Stimulated activated CD8-positive, alpha-beta memory T cell treated with anti-CD3 and anti-CD28 coated beads, Interleukin-4, amount 100 ng/mL, for 48 hours (primary cell): ENCODE measurements at places on chromosomes 4 and X.
A peak's percentile ranks its signal among the peaks of the same experiment; 100 is the strongest.

DNA sequence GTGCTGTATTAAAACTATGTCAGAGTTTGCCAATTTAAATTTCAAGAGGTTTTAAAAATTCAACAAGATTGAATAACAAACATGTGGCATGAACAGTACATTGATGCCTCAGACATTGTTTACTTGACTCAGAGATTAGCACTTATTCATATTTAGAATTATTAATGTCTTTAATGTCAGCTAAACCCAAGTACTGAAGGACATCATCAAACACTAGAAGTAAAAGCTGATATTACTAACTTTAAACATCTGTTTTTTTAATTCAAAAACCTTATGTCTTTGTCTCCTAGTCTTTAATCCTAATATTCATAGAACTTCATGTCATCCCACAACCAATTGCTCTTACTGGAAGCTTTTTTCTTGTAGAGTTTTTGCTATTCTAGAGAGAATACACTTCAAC lies 406.2 kb upstream of the PCDH7 start:
- no peak for DNase-seq

- no peak for DNase-seq
These were observed 102.0 kb downstream of the CBR4 start for GRCh38 chr4:168908093-168908492.

DNA sequence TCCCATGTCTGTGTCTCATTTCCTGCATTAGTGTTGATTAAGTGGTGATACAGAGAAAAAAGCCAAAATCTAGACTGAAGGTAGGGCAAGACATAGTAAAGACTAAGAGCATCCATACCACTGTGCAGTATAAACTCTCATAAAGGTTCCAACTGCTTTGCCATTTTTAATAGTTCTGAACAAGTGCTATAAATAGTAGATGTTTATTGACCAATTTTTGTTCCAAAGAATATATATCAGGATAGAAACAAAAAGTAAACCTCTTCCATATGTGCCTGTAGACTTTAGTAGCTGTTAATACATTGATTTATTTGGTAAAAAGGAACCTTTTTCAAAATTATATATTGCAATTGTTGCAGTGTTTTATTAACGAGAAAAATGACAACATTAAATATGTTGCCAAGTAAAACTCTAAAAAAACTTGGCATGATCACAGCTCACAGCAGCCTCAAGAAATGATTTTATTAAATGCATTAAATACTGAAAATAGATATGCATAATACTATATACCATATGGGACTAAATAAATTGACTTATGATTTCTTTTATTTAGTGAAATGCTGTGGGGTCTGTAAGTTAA lies 22.3 kb upstream of the AASDH start:
- DNase-seq = no peak

GRCh38 chr4:65954416-65954815 lies 284.1 kb upstream of the EPHA5 start:
- DNase-seq = no peak

- no peak for DNase-seq
These were observed 373.1 kb upstream of the LCORL start for GRCh38 chr4:18394656-18395055.

DNA sequence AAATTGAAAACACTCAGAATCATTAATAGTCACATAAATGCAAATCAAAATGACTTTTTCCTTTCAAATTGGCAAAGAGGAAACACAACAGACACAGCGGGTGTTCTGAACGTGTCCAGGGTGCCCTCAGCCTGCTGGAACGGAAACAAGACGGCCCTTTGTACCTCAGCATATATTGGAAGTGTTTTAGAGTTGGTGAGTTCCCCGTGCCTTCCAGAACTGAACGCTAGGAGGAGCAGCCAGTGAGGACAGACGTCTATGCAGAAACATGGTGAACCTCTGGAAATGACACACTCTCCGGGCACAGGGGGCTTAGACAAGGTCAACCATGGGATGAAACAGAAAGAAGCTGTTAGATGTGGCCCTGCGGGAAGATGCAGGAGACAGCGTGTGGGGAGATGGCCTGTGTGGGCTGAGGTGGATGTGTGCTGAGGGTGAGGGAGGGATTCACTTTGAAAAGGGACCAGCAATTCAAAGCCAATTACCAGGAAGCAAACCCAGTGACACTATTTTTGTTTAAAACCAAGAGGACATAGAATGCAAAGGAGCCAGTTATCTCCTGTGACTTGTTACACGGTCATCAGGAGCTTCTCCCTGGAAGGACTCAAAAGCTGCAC lies 40.4 kb downstream of the RNF212 start:
- DNase-seq = peak; percentile 65

GRCh38 chrX:32495855-32496254 lies 715.5 kb downstream of the DMD start:
- DNase-seq = no peak

DNA sequence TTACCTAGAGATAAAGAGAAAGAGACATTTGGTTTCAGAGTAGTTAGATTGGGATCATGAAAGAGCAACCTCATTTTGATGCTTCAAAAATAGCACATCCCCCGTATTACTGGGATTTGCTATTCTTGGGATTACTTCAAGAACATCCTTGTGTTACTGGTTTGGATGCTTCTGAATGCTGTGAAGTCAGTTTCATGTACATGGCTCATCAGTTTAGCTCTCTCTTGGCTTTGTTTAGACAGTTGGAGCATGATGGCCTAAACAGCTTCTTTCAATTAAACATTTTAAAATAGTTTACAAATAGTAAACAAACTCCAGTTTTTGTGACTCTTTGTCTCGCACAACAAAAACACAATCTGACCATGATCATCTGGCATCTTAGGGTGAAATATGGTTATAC lies 23.9 kb downstream of the HTT start:
- DNase-seq = no peak

- no peak for DNase-seq
These were observed 6.2 kb upstream of the AFF1 start for GRCh38 chr4:86928400-86929255.

GRCh38 chrX:38438321-38438720 lies 85.9 kb downstream of the OTC start:
- no peak for DNase-seq

- DNase-seq = peak; percentile 28
These were observed at the start of gene CXCL3 for GRCh38 chr4:74038425-74039314. Gene CXCL3 (minus strand): TSS chr4:74038689. CDS start chr4:74038611, 78 bp downstream.

GRCh38 chr4:169143335-169143734 lies 127.4 kb downstream of the SH3RF1 start:
- DNase-seq = no peak

DNA sequence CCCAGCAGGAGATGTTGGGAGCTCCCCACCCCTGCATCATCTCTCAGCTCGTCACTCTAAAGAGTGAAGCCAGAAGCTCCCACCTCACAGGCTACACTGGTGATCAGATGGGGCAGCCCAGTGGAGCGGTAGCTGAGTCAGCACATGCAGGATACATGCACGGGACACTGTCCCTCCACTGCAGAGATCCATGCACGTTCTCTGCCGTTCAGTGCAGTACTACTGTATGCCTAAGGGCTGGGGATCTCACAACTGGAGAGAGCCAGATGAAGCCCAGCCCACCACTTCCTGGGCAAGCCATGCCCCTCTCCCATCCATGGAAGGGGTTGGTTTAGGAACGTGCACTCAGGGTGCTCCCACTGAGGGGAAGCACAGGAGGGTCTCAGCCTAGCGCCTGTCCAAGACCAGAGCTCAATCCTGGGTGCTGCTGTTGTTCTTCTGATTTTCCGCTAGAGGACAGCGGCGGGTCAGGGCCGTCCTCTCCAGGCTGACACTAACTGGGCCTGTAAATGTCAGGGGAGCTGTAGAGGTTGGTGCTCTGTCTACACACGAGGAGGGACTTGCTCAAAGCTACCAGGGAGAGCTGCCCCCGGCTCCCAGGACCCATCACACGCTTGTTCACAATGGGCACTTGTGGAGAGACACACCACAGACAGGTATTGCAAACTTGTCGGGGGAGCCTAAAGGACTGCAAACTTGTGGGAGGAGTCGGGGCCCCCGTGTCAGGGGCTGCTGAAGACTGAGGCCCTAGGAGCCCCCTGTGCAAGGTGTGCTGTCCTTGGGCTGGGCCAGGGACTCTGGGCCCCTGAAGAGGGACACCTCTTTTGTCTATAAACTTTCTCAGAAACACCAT lies 18.2 kb upstream of the ABLIM2 start:
- DNase-seq = peak; percentile 50
